Activated CD4-positive, alpha-beta T cell treated with anti-CD3 and anti-CD28 coated beads, Interleukin-2, amount 10 ng/mL, durations not matched to agents 24 days and 14 days (primary cell): ENCODE measurements at places on chromosomes 6 and 20.

GRCh38 chr6:44054721-44055559 lies 72.3 kb downstream of the MRPL14 start:
- DNase-seq: no peak

DNA sequence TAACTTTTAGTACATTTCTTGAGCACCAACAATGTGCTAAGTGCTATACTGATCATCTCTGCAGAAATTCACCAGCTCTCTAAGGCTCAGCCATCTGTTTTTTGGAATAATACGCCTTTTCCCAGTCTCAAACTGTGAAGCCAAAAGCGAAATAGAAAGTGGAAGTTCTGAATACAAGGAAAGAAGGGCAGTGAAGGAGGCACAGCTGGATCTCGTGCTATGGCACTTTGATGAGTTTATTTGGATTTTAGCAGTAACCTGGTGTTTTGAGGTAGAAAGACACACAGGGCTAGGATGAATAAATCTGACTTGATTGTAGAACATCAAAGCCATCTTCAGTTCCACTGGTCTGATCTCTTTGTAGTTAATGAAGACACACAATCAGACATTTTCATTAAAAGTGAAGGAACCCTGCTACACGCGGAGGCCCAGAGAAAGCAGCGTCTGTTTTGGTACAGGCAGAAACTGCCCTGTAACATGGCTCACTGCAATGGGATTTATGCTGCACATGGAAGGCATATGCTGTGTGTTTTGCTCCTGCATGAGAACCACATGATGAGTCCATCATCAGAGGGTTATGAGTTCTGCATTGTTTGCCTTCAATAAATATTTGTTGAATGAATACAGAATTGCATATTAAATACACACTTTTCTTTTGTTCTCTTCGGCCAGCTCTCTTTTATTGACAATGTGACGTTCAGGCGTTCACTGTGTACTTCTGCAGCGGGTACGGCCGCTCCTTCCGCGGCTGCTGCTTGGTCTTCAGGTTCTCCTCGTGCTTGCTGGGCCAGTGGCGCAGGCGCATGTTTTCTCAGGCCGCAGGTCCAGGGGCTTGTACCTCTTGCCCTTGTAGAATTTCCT lies 100.9 kb downstream of the PREP start:
- no peak for DNase-seq

GRCh38 chr20:63942250-63942951 lies 13.8 kb downstream of the UCKL1 start:
- DNase-seq: peak; percentile 88

- no peak for DNase-seq
These were observed 23.2 kb upstream of the SLC22A23 start for GRCh38 chr6:3480009-3480408.

GRCh38 chr6:157953580-157954091 lies 28.0 kb upstream of the SYNJ2 start:
- no peak for DNase-seq

DNA sequence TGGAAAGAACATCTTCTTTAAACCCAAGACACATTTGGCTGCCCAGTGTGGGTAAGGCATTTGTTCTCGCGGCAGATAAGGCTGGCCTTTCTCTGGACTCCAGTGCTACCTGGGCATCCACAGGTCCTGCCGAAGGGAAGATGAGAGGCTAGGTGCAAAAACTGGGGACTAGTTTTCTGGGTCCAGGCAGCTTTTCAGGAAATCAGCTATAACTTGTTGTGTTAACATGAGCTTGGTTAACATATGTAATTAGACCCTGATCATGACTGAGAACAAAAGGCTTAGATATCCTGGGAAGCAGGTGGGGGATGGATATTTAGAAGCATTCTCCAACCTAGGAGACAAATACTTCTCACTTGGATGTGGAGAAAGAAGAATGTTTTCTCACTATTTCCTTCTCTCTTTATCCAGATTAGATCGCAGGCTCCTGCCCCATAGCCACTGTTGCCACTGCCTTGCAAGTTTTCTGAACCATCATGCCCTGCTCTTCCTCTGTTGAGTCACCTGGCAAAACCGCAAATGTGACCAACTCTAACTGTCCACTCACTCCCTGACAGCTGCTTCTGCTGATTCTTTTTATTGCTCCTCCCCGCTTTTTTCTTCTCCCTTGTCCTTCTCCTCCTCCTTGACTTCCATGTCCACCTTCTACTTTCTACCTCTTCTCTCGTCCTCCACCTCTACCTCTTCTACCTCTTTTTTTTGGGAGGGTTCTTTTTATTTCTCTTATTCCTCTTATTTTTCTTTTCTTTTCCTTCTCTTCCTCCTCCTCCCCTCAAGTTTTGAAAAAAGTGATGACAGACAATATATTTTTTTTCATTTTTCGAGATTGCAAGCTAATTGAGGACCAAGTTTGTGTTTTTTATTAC lies 258.1 kb downstream of the UTRN start:
- DNase-seq: no peak

GRCh38 chr6:47716207-47716606 lies 17.8 kb downstream of the ADGRF4 start:
- DNase-seq: no peak

DNA sequence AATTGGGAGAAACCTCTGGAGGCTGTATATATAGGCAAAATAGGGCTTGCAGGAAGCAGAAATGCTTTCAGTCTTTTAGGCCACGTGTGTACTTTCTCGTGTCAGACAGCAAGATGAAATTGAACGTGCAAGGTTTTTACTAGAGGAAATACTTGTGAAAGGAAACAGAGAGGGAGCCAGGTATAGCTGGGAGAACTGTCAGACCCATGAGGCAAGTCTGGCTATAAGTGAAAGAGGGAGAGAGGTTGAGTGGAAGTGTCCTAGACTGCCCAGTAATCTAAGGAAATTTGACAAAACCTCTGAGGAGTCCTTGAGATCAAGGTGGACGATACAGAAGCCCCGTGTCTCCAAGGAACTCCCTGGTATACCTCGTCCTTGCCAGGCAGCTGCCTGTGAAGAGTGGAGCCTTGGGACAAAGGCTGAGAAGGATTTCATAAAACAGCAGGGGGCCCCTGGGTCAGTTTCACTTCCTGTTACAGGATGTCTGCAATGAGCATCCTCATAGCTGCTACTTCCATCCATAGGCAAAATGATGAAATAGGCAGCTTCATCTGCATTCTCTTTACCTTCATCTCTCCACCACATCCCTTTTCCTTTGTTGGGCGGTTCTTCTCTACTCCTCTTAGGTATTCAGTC lies 114.4 kb upstream of the MAP3K7 start:
- peak; percentile 57 for DNase-seq

- no peak for DNase-seq
These were observed 31.8 kb downstream of the FITM2 start for GRCh38 chr20:44279228-44279627.

GRCh38 chr20:43238266-43238665 lies 48.6 kb upstream of the PTPRT start:
- DNase-seq: no peak

- DNase-seq: no peak
These were observed 461.1 kb downstream of the MMUT start for GRCh38 chr6:49001856-49002541.

DNA sequence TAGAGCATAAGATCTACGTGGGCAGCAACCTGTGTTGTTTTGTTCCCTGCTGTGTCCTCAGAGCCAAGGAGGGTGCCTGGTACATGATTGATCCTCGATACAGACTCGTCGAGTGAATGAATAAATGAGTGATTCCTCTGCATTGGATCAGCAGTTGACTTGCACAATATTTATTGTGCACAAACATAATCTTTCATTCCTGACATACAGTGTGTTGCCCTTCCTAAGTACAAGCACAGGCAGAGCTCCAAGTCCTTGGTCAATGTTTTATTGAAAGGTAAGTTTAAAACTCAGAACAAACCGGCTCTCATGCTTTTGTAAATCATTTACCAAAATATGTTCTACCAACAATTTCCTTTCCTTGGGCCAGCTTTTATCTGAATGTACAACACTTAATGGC lies 57.4 kb downstream of the STMND1 start:
- no peak for DNase-seq

- no peak for DNase-seq
These were observed 49.1 kb downstream of the SLC23A2 start for GRCh38 chr20:4952229-4952628.

DNA sequence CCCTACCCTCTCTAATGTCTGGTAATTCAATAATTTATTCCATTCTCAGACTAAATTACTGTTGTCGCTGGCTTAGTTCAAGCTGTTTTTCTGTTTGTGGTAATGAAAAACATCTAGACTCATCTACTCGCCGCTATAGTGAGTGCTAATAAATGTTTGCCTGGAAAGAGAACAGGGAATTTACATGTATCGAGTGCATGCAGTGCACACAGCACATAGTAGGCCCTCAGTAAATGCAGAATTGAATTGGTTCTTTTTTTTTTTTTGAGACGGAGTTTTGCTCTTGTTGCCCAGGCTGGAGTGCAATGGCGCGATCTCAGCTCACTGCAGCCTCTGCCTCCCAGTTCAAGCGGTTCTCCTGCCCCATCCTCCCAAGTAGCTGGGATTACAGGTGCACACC lies 7.7 kb upstream of the NSFL1C start:
- peak; percentile 24 for DNase-seq

DNA sequence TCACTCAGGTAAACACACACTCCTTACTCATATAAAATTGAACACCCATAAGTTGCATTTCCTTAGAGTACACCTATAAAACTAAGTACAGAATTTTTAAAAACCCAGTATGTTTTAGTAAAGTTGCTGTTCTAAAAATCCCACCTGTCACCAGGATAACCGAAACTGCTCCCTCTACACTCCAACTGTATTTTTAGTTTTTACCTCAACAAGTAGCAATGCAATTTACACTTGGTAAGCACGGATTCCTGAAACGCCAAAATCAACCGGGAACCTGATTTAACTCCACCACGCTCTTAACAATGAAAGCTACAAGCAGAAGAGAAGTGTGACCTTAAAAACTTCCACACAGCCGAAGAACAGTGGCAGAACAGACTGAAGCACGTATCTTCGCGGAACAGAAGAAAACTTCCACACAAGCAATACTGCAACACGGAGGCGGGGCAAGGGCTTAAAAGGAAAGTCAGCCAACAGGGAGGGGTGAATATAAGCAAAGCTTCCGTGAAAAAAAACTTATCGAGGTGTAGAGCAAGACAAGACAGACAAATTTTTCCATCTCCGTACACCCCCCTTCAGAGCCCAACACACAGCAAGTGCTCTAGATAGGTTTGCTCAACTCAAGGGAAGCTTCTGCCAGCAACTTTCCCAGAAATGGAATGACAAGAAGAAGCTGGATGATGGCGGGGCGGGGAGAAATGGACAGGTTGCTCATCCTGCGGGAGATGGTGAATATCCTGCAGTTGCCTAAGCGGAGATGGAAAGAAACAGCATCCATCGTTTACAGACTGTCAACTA lies 1.4 kb downstream of the STAU1 start:
- peak; percentile 91 for DNase-seq

DNA sequence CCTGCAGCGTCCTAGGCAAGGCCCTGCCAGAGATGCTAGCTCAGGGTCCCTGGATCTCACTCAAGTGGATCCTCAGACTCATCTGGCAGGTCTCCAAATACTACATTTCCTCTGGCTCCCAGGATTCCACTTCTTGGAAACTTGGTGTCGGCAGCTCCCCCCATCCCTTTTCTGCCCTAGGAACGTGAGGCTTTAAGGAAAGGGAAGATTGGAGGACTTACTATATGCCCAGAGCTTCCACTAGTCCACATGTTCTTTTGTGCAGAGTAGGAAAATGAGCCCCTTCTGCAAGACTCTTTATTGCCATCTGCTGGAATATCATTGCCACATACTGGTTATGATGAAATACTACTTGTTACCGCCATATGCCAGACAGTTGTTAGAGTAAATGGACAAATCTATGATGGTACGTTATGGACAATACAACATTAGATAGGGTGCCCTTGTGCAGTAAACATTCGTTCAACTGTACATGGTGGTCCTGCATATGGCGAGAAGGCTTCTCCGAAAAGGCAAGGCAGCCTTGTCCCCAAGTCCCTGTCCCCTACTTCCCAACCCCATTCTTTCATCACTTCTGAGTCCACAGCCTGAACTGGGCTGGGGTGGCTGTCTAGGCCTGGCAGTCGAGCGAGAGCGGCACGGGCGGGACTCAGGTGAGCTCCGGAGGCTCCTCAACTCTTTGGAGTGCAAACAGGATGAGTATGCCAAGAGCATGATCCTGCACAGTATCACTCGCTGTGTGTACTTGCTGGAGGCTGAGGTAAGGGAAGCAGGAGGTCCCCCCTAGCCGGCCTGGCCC lies 780 bp downstream of the ARMC12 start:
- peak; percentile 80 for DNase-seq

- no peak for DNase-seq
These were observed 14.8 kb downstream of the APMAP start for GRCh38 chr20:24977797-24978196.

DNA sequence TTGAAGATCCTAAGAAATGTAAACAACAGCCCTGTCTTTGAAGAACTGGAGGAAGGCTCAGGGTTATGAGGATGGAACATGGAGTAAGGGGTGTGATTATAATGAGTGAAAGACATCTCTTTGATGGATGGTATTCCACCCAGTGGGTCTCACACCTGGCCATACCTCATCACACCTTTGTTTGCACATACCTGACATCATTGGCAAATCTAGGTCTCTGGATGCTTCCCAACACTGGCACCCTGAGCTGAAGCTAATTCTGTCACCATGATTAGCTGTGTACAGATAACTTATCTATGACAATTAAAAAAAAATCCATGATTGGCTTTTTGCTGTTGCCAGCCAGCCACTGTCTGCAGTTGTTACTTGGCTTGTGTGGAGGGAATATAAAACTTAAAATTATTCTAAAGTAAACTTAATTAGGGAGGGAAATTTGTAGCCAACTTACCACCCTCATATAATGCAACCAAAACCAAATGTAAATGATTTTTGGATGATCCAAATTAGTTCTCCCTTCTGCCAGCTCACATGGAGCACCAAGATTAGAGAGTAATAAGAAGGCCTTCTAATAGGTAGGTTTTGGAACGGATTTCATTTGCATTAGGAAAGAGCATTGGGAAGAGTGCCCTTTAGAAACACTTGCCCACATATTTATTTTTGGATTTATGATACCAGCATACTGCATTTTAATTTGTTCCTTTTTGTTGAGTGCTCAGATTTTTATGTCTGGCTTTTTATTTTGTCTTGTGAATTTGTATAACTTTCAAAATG lies 249.5 kb downstream of the SOX4 start:
- no peak for DNase-seq

DNA sequence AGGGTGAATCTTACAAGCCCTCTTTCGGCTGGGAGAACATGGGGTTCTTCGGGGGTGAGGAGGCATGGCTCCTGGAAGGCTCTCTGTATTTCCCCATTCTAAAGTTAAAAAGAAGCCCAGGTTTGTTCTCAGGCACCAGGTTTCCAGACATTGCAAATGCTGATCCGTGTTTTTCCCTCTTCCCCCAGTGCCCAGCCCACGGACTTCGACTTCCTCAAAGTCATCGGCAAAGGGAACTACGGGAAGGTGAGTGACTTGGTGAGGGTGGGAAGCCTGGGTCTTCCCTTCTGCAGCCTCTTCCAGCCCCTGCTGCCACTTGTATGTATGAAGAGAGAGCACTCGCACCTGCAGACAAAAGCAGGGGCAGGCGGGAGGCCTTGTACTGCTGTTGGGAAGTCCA lies 8.7 kb downstream of the SGK2 start:
- no peak for DNase-seq

- DNase-seq: no peak
These were observed 9.4 kb upstream of the AVP start for GRCh38 chr20:3093861-3094361.

GRCh38 chr6:117138920-117139319 lies 126.4 kb upstream of the VGLL2 start:
- DNase-seq: no peak

GRCh38 chr6:29325777-29326176 lies 24.3 kb downstream of the OR14J1 start:
- DNase-seq: no peak

GRCh38 chr20:53789989-53790675 lies 196.5 kb upstream of the ZNF217 start:
- no peak for DNase-seq
